LNCaP clone FGC (cell line): ENCODE measurements at places on chromosomes 6 and 20.

GRCh38 chr6:111842271-111842822, 30.9 kb downstream of the FYN start:
- DNase-seq, result no peak

GRCh38 chr6:147078106-147078505, 126.1 kb upstream of the STXBP5 start:
- no peak for DNase-seq

- DNase-seq, result no peak
These were observed 40.4 kb downstream of the ALDH5A1 start for GRCh38 chr6:24535210-24535609.

DNA sequence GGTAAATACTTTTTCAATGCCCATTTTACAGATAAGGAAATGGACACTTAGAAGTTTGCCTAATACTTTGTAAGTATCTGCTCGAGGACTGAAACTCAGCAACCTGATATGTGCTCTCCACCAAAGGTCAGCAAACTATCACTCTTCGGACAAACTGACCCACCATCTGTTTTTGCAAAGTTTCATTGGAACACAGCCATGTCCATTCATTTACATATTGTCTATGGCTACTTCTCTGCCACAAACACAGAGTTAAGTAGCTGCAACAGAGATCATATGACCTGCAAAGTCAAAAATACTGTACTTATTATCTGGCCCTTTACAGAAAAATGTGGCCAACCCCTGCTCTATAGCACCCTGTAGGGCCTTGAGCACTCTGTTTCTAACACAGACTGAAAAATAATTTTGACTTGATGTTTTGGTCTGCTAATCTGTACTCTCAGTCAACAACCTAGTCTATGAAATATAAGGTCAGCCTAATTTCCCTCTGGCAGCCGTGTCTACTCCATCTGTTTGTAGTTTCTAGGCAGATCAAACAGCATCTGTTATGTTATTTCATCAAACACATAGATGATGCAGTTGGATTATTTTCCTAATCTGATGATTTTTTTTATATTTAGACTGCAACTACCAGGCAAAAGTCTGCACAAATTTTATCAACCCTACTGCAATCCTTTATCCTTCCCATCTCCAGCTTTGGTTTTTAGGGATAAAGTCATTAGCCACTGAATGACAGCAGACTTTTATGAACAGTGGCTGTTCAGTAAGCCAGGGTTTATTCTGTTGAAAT, 41.4 kb upstream of the BEND6 start:
- DNase-seq, result no peak

GRCh38 chr20:10709916-10710315, 36.1 kb upstream of the JAG1 start:
- no peak for DNase-seq

- peak; percentile 37 for DNase-seq
These were observed 77.9 kb upstream of the BMP5 start for GRCh38 chr6:55953335-55953734.

DNA sequence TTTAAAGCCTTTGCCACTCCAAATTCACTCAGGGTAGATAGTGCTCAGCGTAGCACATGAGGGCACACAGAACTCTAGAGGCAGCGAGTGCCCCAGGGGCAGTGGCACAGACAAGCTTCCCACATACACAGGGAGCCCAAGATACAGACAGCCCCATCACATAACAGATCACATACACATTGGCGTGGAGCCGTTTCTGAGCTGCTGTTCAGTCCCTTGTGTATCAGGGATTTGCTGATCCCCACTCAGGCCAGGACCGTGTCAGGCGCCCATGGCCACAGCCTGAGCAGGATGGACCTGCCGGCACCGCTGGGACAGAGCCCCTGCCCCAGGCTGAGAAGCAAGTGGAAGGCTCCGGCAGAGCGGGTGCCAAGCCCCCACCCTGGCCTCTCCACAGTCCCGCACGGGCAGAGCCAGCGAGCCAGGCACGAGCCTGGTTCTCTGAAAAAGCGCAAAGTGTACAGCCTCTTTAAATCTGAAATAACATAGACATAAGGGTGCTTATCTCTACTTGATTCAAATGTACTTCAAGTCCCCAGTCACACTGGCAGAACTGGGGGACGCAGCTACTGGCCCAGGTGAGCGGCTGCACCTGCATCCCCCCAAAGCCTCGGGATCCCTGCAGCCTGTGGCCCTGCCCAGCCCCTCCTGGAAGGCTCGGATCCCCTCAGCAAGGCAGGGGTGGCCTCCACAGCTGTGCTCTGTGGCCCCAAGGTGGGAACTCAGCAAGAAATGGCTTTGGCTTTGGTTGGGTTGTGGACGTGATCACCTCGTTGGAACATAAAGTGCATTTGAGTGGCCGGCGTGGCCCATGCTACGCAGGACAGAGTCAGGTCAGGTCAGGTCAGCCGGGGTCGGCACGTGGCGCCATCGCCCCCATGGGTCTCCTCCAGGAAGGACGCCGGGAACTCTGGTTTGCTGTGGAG, 231.3 kb downstream of the ERMARD start:
- no peak for DNase-seq

DNA sequence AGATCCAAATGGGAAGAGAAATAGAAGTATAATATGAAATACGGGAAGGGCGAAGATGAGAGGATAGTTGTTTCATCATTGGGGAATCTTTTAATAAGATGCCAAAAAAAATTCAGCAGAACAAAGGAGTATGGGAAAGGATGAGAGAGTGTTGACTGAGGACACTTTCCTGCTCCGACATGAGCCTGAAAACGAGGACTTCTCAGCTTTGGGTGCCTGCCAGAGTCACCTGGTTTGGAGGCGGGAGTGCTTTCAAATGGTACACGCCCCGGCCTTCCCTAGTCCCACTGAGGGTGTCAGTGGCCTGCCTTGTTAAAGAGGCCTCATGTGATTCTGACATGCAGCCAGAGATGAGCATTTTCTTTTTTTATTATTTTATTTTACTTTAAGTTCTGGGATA, 250.9 kb downstream of the ANKRD60 start:
- DNase-seq, result no peak

DNA sequence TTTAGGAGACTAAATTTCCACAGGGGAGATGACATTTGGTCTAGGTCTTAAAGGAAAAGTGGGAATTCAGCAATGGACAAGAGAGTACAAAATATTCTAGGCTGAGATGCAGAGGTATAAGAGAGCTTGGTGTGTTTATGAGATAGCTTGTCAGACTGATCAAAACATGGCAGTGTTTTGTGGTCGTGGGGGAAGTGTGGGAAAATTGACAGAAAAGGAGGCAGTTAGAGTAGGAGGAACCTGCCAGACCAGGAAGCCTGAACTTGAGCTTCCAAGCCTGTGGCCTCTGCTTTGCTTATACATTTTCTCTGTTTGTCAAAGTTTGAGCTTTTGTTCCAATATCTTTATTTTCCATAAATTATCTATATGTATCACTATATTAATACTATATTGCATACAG, 69.5 kb upstream of the MAP3K7 start:
- DNase-seq, result no peak

GRCh38 chr20:15638816-15639215, 934.4 kb downstream of the KIF16B start:
- no peak for DNase-seq

DNA sequence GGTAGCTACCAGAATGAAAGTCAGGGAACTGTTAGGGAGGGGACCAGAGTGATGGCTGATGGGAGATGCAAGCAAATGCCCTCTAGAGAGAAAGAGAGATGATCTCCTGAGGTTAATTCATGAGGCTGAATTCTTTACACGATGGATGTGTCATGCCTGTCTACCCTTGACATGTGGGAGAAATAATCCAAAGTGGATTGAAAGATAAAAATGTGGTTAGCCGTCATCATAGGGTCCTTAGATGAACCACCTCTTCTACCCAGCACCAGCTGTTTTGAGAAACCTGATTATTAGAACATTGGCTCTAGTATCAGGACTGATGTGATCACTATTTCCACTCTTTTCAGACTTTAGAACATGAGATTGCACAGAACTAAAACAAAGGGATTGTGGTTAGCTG, 53.6 kb downstream of the SOBP start:
- DNase-seq, result no peak

DNA sequence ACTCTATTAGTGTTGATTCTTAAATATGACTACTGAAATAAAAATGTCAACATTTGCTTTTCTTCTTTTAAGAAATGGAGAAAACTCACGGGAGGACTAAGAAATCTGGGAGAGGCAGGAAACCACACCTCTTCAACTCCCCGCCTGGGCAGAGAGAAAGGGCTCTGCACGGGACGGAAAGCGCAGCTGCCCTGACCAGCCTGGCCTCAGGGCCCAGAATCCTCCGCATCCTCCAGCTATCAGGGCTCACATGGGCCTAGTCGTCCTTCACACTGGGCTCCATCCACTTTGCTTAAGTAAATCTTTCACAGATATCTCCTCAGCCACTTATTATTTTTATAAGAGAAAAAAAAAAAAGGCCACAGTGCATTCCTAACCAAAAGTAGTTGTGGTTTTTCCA, 215.1 kb downstream of the TBXT start:
- no peak for DNase-seq

GRCh38 chr6:10073341-10073740, 341.5 kb downstream of the TFAP2A start:
- DNase-seq, result no peak

DNA sequence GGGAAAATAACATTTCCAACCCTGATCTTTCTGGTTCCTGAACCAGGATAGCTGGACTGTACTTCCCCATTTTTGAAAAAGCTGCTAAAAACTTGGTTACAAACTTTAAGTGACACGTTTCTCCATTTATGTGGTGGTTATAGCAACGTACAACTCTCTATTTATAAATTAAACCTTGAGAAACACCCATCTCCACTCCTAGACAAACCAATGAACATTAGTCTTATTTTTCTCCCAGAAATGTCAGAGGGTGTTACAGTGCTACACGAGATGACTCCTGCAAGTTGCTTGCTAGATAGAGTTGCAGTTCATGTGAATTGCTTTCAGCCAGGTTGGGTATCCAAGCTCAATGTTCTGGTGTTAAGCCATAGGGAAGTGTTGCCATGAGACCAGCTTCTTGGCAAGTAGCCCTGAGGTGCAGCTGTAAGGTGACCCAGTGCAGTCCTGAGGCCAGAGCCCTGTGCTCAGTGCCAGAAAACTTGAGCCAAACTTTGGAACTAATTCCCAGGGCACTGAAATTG, 51.3 kb upstream of the REV3L start:
- peak; percentile 93 for DNase-seq

GRCh38 chr6:16097382-16098171, 31.3 kb upstream of the MYLIP start:
- no peak for DNase-seq

DNA sequence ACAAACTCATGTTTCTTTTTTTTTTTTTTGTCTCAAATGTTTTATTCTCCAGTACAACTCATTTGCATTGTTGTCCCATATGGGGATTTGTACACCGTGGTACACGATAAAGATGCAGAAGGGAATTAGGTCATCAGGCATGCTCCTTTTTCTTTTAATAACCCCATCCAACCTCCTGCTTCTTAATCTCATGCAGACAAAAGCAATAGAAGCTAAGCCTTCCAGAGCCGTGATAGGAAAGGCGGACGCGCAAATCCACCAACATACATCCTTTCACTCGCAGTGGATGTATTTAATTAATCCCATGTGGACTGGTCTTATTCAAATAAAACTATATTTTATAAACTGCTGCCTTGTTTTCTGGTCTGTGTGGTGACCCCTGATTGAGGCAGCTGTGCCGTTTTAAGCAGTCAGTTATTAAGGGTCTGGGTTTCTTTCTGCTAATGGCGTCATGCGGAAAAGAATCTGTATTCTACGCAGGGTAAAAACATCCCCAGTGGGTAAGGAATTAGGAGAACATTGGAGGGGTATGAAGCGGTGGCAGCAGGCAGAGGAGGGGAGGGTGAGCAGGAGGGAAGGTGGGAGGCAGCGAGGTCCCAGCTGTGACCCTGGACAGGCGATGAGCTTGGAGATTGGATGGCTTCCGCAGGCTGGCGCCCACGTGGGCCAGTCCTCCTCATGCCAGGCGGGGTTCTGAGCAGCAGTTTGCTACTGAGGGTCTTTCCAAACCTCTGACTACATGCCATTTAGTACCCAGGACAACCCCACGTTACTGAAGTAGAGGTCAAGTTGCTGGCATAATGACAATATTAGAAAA, 172.8 kb downstream of the LINC00237 start:
- no peak for DNase-seq
